ENCODE measurements at places on chromosomes 1 and 21.
A peak's percentile ranks its signal among the peaks of the same experiment; 100 is the strongest.

- no peak overlapping the region for H3K27ac ChIP-seq
- H3K36me3 ChIP-seq = no peaks in the 10 kb centered on the region
- peak; percentile 28 for DNase-seq
- peaks cover 41% of the 10 kb centered on the region for H3K4me1 ChIP-seq
These were observed 18.1 kb upstream of the PDZK1IP1 start for GRCh38 chr1:47207803-47208373.

- no peaks in the 10 kb centered on the region for H3K27me3 ChIP-seq
- no peak overlapping the region for H3K4me3 ChIP-seq
- H3K27ac ChIP-seq = no peak overlapping the region
- DNase-seq = no peak
- peaks cover 5% of the 10 kb centered on the region for H3K36me3 ChIP-seq
These were observed 21.1 kb downstream of the SNAP47 start for GRCh38 chr1:227756172-227756959.

DNA sequence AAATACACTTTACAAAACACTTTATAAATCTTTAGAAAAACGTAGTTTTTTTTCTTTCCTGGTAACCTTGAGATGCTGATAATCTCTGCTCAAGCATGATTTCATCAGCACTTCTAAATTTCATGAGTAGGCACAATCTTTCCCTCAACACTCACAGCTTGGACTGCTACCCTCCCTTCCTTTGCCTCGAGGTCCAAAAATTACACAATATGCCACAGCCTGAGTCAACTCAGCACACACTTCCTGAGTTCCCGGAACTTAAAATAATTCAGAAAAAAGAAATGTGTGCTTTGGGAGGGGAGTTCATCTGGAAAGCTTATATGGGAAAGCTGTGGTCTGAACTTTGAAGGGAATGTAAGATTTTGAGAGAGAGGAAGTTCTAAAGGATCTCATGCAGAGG lies 5.9 kb downstream of the CLCA2 start:
- H3K27ac ChIP-seq = peak overlapping the region; percentile 40
- peaks cover 3% of the 10 kb centered on the region for H3K27me3 ChIP-seq
- peaks cover 13% of the 10 kb centered on the region for H3K4me1 ChIP-seq
- no peaks in the 10 kb centered on the region for H3K36me3 ChIP-seq
- no peak overlapping the region for H3K4me3 ChIP-seq

DNA sequence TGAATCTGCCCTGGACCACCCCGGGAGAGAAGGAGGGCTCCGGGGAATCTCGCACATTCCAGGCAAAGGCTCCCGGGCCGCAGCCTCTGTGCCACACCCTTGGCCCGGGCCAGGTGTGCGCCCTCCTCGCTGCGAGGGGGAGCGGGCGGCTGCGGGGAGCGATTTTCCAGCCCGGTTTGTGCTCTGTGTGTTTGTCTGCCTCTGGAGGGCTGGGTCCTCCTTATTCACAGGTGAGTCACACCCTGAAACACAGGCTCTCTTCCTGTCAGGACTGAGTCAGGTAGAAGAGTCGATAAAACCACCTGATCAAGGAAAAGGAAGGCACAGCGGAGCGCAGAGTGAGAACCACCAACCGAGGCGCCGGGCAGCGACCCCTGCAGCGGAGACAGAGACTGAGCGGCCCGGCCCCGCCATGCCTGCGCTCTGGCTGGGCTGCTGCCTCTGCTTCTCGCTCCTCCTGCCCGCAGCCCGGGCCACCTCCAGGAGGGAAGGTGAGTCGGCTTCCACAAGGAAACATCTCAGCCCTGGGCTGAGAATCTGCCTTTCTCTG lies at the start of gene LAMC2:
TSS of gene LAMC2 (plus strand) at position 324 of the 550 bp plus-strand sequence. CDS start at position 413, 89 bp downstream.
- H3K4me1 ChIP-seq = peaks cover 12% of the 10 kb centered on the region
- no peaks in the 10 kb centered on the region for H3K36me3 ChIP-seq
- peak within 1 kb of the TSS; percentile 22 for H3K27ac ChIP-seq
- DNase-seq = peak; percentile 46
- H3K27me3 ChIP-seq = no peaks in the 10 kb centered on the region

DNA sequence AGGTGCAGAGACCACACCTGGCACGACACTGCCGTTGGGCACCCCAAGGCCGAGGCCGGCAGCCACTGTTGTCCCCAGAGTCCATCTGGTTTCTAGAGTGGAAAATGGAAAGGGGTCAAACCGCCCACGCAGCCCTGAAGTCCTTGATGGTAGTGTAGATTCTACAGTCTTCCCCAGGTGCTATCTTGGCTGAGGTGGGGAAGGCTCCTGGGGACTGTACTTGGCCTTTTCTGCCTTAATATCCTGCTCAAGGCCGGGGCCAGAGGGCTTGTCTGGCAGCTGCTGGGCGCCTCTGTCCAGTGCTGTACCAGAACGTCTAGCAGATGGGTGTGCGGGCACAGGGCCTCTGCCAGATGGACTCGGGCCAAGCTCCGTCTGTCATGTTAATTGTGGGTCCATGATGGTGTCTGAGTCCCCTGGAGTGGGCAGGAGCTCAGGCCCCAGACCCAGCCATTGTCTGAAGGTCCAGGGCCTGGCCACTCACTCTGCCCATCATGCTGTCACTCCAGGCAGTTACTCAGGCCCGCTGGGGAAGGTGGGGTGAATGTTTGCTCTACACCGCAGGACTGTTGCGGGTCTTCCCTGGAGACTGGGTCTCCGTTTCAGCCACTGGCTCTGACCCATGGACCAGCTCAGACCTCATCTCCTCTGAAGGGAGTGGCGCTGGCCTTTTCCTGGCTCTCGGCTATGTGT lies 161.9 kb upstream of the COL6A1 start:
- no peak overlapping the region for H3K27ac ChIP-seq
- no peak for DNase-seq
- H3K36me3 ChIP-seq = no peaks in the 10 kb centered on the region
- no peaks in the 10 kb centered on the region for H3K4me1 ChIP-seq
- no peak overlapping the region for H3K4me3 ChIP-seq

GRCh38 chr21:37562920-37563640 lies 196.5 kb downstream of the DYRK1A start:
- peaks cover 14% of the 10 kb centered on the region for H3K4me1 ChIP-seq
- H3K36me3 ChIP-seq = no peaks in the 10 kb centered on the region
- H3K27me3 ChIP-seq = no peaks in the 10 kb centered on the region
- DNase-seq = no peak

DNA sequence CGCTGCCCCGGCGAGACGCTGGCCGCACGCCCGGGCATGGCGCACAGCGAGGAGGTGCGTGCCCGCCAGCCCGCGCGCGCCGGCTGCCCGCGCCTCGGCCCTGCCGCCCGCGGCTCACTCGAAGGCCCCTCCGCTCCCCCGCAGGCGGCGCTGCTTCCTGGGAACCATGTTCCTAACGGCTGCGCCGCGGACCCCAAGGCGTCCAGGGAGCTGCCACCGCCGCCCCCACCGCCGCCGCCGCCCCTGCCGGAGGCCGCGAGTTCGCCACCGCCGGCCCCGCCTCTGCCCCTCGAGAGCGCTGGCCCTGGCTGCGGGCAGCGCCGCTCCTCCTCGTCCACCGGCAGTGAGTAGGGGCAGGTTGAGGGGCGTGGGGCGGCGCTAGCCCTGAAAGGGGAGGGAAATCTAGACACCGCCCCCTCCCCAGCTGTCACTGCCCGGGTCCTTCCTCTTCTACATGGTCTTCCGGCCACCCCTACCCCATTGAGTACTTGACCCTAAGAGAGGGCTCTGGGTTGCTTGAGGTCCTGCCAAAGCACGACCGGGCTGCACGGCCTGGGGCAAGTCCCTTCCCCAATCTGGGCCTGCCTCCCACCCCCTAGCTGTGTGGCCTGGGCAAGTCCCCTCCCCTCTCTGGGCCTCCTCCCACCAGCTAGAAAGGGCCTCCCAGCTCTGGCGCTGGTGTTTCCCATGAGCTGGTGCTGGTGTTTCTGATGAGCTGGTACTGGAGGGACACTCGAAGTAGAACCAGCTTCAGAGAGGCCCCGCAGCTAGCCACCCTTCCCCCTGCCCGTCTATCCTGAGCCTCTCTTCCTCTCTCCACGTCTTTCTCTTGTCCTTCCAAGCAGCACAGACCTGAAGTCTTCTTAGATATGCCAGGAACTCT lies 17.0 kb downstream of the TNFRSF25 start:
- peaks cover 48% of the 10 kb centered on the region for H3K27me3 ChIP-seq
- H3K4me3 ChIP-seq = no peak overlapping the region
- no peaks in the 10 kb centered on the region for H3K4me1 ChIP-seq
- peak; percentile 20 for DNase-seq
- H3K27ac ChIP-seq = no peak overlapping the region
- no peaks in the 10 kb centered on the region for H3K36me3 ChIP-seq

- H3K4me3 ChIP-seq = no peak overlapping the region
- H3K36me3 ChIP-seq = no peaks in the 10 kb centered on the region
- no peak overlapping the region for H3K27ac ChIP-seq
- DNase-seq = no peak
- no peaks in the 10 kb centered on the region for H3K27me3 ChIP-seq
These were observed 165.8 kb upstream of the LRRC7 start for GRCh38 chr1:69401879-69402278.

DNA sequence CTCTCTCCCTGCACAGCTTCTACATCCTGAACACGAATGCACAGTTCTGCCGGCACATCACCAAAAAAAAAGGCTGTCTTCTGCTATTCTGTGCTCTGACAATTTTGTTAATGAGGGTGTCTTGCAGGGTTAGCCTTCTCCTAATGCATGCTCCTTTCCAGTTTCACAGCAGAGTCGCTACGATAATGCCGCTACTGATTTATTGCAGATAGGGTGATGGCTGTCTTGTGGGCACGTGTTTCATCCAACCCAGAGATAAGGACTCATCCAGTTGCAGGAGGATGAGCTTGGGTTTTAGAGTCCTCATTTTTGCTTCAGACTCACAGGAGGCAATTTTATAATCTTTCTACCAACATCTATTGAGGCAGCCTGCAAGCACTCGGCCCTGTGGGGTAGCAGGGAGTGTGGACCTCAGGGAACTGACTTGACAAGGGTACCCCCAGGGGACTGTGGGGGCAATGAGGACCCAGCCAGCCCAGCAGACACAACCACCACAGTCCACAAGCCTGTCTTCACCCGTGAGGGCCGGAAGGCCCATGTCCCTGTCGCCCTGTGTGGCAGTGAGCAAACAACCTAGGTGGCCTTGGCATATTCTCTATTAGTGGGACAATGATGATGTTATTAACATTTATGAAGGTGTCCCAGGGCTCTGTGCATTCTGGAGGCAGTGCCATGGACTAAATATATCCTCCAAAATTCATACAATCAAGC lies 15.4 kb upstream of the UTS2 start:
- no peaks in the 10 kb centered on the region for H3K36me3 ChIP-seq
- H3K4me3 ChIP-seq = no peak overlapping the region
- no peaks in the 10 kb centered on the region for H3K4me1 ChIP-seq

DNA sequence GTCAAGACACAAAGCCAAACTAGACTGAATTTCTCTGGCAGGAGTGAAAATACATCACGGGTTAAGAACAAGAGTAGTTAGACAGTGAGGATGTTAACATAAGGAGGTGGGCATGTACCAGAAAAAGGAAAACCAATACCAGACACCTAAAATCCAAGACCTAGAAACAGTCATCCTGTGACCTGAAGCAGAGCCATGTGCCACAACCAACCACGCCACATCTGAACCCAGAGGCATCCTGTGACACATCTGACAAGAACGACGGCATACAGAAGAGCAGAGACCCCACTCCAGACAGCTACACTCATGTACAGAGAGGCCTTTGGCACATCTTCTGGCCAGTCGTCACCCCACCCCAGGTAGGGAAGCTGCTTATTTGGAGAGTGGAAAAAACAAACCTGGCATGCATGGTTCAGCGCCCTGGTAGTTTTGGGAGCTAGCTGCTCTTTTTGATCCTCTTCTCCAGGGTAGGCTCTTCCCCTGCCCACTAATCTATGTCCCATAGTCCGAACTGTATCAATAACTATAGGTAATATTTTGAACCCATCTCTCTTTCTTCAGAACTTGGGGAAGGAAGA lies 72.1 kb downstream of the SLC45A1 start:
- H3K27me3 ChIP-seq = no peaks in the 10 kb centered on the region
- no peak overlapping the region for H3K4me3 ChIP-seq
- H3K27ac ChIP-seq = no peak overlapping the region
- H3K4me1 ChIP-seq = peaks cover 12% of the 10 kb centered on the region
- peaks cover 4% of the 10 kb centered on the region for H3K36me3 ChIP-seq

DNA sequence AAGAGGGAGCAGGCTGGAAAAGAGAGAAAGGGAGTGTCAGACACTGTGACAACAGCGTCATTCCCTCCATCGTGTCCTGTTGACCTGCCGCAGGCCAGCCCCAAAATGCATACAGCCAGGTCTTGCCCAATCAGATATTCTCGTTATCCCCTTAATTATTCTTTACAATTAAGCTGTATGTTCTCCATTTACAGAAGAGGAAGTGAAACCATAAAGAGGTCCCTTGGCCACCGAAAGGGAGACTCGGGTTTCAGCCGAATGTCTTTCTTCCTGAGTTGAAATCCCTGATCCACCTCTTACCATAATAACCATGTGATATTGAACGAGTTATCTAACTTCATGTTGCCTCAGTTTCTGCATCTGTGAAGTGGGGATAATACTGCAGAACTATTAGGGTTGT lies 70.5 kb downstream of the IGSF21 start:
- DNase-seq = no peak
- H3K27me3 ChIP-seq = no peaks in the 10 kb centered on the region
- no peak overlapping the region for H3K27ac ChIP-seq

- no peak overlapping the region for H3K27ac ChIP-seq
- no peak overlapping the region for H3K4me3 ChIP-seq
- H3K4me1 ChIP-seq = peaks cover 2% of the 10 kb centered on the region
- H3K27me3 ChIP-seq = no peaks in the 10 kb centered on the region
- no peaks in the 10 kb centered on the region for H3K36me3 ChIP-seq
These were observed 1.6 kb upstream of the RAB7B start for GRCh38 chr1:206004826-206005225.

DNA sequence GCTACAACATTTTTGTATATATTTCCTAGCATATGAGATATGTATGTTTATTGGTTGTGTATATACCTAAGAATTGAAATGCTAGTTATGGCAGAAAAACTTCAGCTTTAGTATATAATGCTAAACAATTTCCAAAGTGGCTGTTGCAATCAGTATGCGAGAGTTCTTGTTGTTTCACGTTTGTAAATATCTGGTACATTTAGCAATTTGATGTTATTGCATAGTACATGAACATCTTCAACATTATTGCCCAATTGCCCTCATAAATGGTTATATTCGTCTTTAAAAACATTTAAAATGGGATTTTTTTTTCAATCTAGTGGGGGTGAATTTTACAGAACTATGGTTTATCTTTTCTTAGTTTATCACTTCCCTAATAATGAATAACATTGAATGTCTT lies 86.2 kb upstream of the HP1BP3 start:
- no peaks in the 10 kb centered on the region for H3K36me3 ChIP-seq
- no peak overlapping the region for H3K4me3 ChIP-seq
- DNase-seq = no peak
- H3K27ac ChIP-seq = no peak overlapping the region
- H3K27me3 ChIP-seq = no peaks in the 10 kb centered on the region

DNA sequence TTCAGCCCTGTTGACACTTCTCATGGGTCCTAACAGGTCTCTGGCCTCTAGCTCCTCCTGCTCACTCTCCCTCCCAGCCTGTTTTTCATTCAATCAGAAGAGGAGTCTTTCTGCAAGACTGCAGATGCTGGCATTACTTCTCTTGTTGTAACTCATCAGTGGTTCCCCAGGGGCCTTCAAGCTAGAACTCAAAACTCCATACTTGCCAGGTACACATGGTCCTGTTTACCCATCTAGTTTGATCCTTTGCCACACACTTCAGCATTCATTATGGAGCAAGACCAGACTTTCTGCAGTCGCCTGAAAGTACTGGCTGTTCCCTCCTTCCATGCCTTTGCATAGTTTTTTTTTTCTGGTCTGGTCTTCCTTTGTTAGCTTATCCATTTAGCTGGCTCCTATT lies 47.9 kb downstream of the SERBP1 start:
- H3K27me3 ChIP-seq = no peaks in the 10 kb centered on the region
- DNase-seq = no peak
- no peaks in the 10 kb centered on the region for H3K4me1 ChIP-seq
- H3K27ac ChIP-seq = no peak overlapping the region
